Stimulated activated naive CD8-positive, alpha-beta T cell treated with anti-CD3 and anti-CD28 coated beads, Interleukin-15, amount 100 ng/mL, for 72 hours (primary cell): ENCODE measurements at places on chromosomes 16 and 17.

DNA sequence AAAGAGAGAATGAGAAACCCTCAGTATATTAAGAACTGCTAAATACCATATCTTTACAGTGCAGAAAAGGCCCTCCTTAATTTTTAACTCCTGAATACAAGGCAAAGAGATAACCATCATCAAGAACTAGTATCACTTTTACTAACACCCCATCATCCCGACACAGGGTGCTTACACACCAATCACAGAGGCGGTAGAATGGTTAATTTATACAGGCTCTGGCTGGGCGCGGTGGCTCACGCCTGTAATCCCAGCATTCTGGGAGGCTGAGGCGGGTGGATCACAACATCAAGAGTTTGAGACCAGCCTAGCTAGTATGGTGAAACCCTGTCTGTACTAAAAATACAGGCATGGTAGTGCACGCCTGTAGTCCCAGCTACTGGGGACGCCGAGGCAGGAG, 4.2 kb downstream of the PSMD12 start:
- no peak for DNase-seq

DNA sequence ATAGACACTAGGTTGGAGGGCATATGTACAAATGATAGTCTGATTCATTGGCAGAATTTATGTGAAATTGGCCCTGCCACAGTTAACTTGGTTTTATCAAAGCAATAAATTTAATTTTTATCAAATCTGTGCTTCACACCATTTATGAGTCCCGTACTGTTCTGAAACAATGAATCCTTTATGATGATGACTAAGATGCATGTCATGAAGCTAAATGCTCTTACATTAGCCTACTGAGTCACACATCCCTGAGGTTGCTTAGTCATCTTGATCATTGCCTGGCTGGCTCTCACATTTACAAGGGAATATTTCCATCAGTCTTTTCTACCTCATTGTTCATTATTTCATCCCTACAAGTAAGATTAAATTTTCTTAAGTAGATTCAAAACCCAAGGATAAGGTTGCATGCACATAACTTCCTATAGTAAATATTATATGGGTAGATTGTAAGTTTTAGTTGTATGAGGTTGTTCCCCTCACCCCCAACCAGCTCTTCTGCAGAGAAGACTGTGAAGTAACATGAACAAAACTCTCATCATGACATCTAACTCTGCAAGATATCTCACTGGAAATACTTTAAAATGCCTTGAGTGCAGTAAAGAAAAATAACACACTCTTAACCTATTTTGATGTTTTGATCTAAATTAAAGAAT, 170.7 kb downstream of the CYB561 start:
- DNase-seq, result no peak

GRCh38 chr17:63629627-63630026, 7.4 kb downstream of the MAP3K3 start:
- DNase-seq, result no peak

GRCh38 chr17:17567631-17568030, 23.9 kb downstream of the PEMT start:
- DNase-seq, result no peak

GRCh38 chr17:76679239-76679638, 31.5 kb downstream of the MXRA7 start:
- DNase-seq, result no peak

GRCh38 chr17:13749166-13749890, 147.6 kb upstream of the HS3ST3A1 start:
- DNase-seq, result no peak
